Activated CD4-positive, alpha-beta T cell treated with anti-CD3 and anti-CD28 coated beads for 36 hours (primary cell): ENCODE measurements at places on chromosomes 12 and 14.
A peak's percentile ranks its signal among the peaks of the same experiment; 100 is the strongest.

DNA sequence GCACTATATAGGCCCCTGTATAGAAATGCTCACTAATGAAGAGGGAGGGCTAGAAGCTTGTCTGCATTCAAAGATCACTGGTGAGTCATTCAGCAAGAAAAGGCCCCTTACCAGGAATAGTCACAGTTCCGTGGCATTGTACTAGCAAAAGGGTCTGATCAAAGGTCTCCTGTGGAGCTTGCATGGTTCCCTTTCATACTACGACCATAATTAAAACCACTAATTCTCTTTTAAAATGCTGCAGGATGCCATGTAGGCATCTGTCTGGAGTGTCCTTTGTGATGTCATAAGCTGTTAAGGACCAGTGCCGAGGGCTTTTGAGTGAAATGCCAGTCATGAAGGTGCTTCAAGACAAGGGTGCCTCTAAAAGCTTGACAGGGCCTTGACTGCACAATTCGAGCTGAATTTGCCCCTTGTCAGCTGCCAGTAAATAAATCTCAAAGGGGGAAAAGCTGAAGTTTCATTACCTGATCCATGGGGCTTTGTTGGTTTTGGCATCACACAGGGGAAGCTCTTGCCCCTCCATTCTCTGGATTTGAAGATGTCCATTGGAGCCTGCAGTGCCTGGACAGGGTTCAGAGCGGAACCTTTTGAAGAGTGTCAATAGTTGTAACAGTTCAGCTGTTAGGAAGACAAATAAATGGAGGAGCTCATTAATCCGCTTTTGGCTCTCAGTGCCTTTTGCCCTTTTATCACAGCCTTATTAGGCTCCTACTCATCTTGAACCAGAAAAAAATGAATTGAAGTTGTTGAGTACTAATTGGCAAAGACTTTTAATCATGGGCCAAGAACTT lies 69.1 kb downstream of the TMEM260 start:
- H3K27ac ChIP-seq, result no peak overlapping the region
- peaks cover 16% of the 10 kb centered on the region for H3K36me3 ChIP-seq
- H3K4me3 ChIP-seq, result no peak overlapping the region
- no peaks in the 10 kb centered on the region for H3K4me1 ChIP-seq
- no peak for DNase-seq

DNA sequence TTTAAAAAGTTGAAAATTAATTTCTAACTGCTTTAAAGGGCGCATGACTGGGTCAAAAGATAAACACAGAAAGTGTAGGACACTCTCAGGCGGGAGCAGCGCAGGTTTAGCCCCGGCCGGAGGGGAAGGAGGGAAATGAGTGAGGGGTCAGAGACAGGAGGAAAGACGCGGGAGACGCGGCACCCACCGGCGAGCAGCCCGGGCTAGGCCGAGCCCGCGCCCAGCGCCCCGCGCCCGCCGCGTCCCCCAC lies 591 bp downstream of the GXYLT1 start:
- peaks cover 36% of the 10 kb centered on the region for H3K4me1 ChIP-seq
- no peak for DNase-seq
- H3K27ac ChIP-seq, result peak overlapping the region; percentile 65
- no peaks in the 10 kb centered on the region for H3K36me3 ChIP-seq

DNA sequence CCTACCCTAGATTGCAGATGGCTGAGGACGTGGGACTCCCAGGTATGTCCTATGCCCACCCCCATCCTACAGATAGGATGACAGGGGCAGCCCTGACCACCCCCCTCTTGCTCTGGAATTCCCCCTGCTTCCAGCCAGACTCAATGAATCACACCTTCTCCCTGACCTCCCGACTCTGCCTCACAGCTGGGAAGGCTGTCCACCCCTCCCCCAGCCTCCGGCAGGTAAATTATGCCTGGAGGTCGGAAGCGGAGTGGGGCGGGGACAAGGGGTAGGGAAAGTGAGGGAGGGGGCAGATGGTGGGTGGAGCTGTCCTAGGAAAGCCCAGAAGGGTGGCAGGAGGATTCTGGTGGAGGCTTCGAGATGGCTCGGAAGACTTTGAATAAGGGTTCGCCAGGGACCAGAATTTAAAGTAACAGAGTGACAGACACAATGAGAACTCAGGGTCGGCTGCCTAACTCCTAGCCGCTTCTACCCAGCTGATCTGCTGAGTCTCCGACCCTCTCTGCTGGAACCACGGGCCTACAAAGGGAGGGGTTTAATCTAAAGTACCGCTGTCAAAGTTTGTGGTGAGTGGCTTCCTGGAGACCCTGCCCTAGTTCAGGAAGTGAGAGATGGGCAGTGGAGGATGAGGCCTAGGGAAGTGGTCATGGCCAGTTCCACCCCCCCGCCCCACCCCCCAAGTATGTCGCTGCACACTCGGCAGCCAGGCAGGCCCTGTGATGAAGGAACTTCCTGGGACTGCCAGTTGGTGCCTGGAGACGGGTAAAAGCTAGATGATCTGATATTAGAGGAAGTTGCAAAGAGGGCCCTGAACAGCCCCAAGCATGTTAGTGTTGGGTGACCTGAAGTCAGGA lies 4.2 kb downstream of the PLEKHG3 start:
- H3K36me3 ChIP-seq, result no peaks in the 10 kb centered on the region
- peak overlapping the region; percentile 32 for H3K27ac ChIP-seq
- H3K4me3 ChIP-seq, result peak overlapping the region; percentile 13
- peaks cover 27% of the 10 kb centered on the region for H3K27me3 ChIP-seq
- no peak for DNase-seq
- peaks cover 34% of the 10 kb centered on the region for H3K4me1 ChIP-seq

- no peak overlapping the region for H3K27ac ChIP-seq
- H3K4me1 ChIP-seq, result no peaks in the 10 kb centered on the region
- no peaks in the 10 kb centered on the region for H3K27me3 ChIP-seq
- DNase-seq, result no peak
- peaks cover 5% of the 10 kb centered on the region for H3K36me3 ChIP-seq
These were observed 30.8 kb downstream of the GPR19 start for GRCh38 chr12:12665194-12665593.

GRCh38 chr14:73124180-73124894 lies 12.0 kb upstream of the PSEN1 start:
- no peak overlapping the region for H3K27ac ChIP-seq
- H3K4me1 ChIP-seq, result peaks cover 3% of the 10 kb centered on the region
- no peak overlapping the region for H3K4me3 ChIP-seq
- DNase-seq, result no peak
- peaks cover 25% of the 10 kb centered on the region for H3K36me3 ChIP-seq
